Stimulated activated CD8-positive, alpha-beta memory T cell treated with anti-CD3 and anti-CD28 coated beads, Interleukin-15, amount 100 ng/mL, for 4 hours (primary cell): ENCODE measurements at places on chromosomes 16 and 17.

DNA sequence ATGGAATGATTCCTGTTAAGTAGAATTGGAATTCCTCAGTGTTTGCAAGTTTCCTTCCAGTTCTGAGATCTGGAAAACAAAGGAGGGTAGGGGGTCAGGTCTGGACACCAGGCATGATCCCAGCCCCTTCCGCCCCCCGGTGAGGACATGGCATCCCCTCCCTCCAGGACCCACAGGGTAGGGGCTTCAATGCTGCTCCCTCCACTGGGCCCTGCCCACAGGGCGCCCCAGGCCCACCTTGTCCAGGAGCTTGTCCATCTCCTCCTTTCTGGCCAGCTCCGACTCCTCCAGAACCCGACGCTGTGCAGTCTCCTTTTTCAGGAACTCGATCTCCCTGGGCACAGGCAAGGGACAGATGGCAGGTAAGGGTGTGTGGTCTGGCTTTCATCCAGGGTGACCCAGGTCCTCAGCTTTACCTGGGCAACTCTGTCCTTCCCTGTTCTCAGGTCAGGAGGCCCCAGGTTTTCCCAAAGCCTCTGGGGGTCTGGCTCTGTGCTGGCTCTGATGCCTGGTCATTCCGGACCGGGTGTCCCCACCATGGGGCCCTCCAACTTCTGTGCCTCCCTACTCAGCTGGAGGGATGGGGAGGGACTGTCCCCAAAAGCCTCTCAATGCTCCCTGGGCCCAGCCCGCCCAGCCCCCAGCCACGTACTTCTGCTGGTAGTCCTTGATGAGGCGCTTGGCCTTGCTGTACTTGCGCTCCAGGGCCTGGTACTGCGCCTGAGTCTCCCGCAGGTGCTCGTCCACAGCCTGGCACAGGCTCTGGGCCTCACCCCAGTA, 5.5 kb upstream of the SAMD14 start:
- DNase-seq: no peak

- no peak for DNase-seq
These were observed 114.9 kb upstream of the CDH5 start for GRCh38 chr16:66251476-66252160.

DNA sequence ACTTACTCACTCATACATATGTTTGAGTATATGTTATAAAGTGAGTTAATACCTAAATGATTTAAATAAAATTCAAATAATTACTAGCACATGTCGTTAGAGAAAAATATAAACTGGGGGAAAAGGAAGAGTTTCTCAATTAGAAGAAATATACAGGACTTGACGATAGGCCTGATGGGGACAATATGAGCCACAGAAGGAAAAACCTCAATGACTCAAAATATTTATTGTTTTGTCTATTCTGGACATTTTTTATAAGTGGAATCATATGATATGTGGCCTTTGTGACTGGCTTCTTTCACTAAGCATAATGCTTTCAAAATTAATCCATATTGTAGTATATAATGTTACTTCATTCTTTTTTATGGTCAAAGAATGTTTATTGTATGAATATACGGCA, 339.2 kb upstream of the PMFBP1 start:
- no peak for DNase-seq

DNA sequence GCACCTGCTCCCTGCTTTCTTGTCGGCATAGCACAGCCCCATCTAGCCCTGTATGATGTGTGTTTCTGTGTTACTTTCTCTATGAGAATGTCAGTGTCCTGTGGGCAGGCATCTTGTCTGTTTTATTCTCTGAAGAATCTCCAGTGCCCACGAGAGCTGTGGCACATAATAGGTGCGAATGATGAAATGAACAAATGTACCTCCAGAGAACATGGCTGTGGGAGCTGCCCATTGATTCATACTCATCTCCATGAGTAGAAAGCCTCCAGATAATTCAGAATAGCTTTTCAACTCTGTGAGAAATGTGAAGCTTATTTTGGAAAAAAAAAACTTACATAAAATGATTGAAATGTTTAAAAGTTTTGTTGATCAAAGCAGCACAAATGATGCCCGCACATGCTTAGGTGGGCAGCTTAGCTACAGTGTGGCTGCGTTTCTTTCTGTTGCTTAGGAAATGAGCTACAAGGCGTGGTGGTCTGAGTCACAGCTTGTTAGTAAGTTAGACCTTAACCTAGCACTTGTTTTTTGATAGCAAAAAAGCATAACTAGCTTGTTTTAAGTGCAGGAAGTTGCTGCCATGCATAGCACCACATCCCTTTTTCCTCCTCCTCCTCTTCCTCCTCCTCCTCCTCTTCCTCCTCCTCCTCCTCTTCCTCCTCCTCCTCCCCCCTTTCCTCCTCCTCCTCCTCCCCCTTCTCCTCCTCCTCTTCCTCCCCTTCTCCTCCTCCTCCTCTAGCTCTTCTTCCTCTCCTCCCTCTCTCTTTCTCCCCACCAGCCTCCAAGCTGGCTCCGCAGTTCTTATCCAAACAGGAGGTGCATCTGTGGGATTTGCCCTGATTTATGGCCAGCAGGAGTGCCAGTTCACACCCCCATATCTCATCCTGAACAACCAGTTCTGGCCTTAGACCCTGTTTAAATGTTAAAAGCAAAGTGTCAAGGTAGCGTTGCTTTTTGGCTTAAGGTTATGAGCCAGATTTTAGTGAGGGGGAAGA, 221.5 kb downstream of the IRF8 start:
- no peak for DNase-seq

DNA sequence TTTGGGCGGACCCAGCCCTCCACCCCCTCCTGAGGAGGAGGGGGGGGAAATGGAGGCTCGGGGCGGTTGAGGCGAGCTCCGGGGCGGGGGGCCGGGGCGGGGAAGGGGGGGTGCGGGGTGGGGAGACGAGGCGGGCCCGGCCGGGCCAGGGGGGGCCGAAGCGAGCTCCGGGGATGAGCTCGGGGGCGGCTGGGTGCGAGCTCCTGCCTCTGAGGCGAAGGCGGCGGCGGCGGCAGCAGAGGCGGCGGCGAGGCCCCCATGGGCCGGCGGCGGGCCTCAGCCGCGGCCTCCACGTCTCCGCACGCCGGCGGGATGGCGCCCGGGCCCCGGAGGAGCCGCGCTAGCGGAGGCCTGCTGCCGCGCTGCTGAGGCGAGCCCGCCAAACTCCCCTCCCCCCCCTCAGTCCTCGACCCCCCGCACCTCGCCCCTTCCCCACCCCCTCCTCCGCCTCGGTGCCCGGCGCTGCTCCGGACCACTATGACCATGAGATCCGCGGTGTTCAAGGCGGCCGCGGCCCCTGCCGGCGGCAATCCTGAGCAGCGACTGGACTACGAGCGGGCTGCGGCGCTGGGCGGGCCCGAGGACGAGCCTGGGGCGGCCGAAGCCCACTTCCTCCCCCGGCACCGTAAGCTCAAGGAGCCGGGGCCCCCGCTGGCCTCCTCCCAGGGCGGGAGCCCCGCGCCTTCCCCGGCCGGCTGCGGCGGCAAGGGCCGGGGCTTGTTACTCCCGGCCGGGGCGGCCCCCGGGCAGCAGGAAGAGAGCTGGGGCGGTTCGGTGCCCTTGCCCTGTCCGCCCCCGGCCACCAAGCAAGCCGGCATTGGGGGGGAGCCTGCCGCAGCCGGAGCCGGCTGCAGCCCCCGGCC, 596 bp downstream of the MSL1 start:
- no peak for DNase-seq
